Femur (tissue), 1 donor: ENCODE measurements at places on chromosomes 16 and 17.

- peak; percentile 74 for DNase-seq
Measured at GRCh38 chr16:30923554-30924075, at the start of gene FBXL19. Gene FBXL19 (plus strand): TSS chr16:30923572. CDS start chr16:30925755, 2,183 bp downstream.

- peak; percentile 68 for DNase-seq
Measured at GRCh38 chr16:4693956-4694641, 737 bp downstream of the NUDT16L1 start.

DNA sequence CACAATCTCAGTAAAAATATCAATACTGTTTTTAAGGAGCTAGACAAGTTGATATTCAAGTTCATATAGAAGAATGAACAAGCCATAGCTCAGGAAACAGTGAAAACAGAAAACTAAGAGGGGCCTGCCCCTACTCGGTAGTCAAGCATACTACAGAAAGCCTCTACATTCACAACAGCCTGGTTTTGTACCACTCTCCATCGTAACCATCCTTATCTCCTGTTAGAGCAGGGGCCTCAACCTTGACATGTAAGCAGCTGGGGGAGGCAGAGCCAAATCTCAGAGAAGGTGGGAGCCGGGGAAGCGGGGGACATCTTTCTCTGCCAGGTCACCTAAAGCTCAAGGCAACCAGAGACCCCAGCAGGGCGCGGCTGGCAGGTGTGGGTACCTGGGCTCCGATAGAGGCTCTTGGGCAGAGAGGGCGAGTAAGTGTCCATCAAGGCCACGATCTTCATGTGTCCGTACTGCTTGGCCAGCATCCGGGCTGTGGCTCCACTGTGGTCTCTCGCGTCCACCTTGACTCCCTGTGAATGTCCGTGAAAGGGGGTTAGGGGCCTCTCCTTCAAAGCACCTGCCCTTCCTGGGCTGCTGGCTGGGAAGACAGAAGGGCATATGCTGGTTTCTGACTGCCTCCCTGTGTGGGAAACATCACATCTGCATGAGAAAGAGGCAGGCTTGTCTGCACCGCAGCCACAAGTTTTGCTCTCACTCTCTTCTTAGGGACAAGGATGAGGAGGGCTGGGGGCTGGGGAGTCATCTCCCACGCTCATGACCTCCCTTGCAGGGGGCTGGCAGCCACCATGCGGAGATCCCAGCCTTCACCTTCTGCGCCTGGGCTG lies 20.2 kb downstream of the ANKS3 start:
- DNase-seq, result no peak

- DNase-seq, result peak; percentile 82
Measured at GRCh38 chr17:27294689-27295630, 1.0 kb downstream of the WSB1 start.

DNA sequence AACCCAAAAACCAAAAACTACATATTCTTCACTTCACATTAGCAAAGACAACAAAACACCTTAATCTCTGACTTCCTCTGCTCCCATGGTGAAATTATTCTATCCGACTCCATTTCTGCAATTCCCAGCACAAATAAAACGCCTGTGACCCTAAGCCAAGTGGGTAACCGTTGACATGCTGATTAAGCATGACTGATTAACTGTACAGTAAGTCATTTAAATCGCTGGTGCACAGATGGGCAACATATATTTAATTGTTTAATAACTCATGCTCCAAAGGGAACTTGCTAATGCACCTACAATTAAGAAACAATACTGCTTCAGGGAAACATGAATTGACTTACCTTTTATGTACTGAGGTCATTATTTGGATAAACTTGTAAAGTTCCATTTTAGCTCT lies 436.7 kb downstream of the KIF2B start:
- no peak for DNase-seq

GRCh38 chr17:40091691-40092397 lies 8.5 kb downstream of the NR1D1 start:
- DNase-seq, result peak; percentile 38

GRCh38 chr17:64103391-64104364 lies 26.3 kb downstream of the ERN1 start:
- DNase-seq, result no peak

DNA sequence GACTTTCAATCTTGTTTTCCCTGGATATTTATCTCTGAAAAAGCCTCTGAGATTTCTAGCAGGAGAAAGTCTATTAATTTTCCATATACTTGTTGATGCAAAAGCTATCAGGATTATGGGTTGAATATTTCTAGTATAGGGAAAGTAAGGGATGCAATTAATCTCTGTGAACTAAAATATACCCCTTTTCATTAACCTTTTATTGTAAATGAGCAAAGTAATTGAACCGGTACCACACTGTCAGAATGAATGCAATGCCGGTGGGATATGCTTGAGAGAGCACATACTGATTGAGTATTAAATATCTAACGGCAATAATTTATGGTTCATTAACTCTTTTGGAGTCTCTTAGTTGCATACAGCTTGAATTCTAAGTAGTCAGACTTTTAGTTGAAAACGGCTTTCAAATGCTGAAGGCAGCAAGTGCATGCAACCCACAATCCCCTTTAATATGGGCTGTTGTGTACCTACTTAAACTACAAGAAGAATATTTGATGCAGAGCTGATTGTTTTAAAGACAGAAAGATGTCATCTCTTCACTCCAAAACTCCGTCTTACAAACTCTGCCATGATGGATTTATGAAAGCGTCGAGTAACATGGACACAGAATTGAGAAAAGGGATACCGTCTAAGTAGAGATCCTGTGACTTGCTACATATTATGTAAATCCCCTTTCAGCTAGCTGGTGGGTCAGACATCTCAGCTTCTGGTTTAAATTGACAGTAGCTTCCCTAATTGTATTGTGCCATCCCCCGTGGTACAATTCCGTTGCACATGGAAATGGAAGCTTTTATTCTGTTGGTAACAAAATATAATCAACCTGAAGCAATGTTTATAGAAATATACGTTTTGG lies 141.3 kb upstream of the CDH8 start:
- no peak for DNase-seq

DNA sequence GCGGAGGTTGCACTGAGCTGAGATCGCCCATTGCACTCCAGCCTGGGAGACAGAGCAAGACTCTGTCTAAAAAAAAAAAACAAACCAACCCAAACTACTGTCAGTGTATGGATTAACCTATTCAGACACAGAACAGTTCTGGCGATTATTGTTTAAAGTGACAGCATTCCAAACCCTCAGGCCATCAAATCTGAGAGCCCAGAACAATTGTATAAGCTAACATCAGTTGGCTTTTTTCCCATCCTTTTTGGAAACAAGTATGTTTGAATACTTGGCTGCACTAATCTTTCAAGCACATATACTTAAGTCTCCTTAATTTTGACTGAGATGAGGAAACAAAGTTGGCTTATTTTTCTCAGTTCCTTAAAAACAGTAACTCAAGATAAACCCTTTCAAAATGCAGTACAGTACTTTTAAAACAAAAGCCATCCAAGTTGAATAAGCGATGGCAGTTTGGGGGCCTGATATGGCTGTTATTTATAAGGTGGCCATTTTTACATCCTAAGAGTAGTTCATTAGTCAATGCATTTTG lies 1.4 kb downstream of the ZSWIM7 start:
- DNase-seq, result no peak

DNA sequence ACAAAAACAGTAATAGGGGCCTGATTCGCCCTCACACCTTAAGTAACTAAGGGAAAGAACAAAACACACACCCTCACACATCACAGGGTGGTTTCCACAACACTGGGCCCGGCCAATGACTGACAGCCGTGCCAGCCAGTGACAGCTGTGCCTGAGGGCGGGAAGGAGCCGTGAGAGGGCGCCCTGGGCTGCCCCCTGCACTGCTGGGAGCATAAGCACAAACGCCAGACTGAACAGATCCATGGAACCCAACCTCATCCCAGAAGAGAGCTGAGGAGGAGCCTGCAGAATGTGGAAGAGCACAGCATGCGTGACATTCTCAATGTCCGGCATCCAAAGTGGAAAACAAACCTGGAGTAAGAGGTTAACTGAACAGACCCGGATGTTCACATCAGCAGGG lies 16.0 kb downstream of the CSNK1D start:
- DNase-seq, result no peak

DNA sequence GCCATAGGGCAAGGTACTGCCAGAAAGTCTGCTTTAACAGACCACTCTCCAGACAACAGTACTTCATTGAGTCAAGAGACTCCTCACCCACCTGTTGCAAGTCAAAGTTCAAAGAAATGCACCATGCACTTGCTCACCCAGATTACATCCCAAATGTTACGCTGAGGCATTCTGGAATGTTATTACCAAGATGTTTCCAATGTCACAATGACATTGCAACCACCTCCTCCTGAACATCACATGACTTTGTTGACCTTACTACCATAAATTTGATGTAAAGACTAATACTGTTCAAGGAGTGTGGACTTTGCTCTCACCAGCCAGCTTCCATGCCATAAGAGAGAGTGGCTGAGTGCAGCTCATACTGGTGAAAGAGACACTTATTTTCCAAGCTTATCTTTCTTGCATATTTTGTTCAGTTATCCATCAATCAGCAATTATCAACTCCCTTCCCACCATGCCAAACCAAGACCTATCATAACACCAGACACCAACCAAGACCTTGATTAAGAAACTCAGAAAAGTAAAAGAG lies 58.5 kb upstream of the BCAR1 start:
- no peak for DNase-seq

DNA sequence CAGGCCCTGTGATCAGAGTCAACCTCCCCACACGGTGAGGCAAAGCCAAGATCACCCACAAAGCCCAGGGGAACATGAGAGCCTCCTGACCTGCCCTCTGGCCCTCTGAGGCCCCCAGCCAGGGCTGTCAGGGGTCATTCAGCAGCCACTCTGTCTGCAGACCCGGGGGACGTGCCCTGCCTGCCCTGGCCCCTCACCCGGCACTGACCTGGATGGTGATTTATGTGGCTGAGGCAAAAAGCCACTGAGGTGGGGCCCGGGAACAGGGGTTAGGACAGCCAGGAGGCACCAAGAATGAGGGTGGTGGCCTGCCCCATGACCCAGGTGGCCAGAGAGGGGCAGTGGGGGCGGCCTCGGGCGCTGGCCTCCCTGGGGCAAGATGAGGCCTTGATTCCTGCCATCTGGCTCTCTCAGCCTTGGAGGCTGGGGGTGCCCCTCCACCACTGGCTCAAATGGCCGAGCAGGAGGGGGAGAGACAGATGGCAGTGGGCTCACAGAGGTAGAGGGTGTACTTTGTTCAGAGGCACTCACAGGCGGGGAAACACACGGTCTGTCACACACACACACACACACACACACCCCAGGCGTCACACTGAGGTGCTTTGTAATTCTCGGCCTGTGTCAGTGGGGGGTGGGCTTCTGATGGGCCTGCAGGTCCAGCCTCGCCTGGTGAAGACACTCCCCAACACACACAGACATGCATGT lies 174.0 kb upstream of the GSE1 start:
- no peak for DNase-seq

- no peak for DNase-seq
Measured at GRCh38 chr17:64615028-64615677, 47.0 kb downstream of the SMURF2 start.

DNA sequence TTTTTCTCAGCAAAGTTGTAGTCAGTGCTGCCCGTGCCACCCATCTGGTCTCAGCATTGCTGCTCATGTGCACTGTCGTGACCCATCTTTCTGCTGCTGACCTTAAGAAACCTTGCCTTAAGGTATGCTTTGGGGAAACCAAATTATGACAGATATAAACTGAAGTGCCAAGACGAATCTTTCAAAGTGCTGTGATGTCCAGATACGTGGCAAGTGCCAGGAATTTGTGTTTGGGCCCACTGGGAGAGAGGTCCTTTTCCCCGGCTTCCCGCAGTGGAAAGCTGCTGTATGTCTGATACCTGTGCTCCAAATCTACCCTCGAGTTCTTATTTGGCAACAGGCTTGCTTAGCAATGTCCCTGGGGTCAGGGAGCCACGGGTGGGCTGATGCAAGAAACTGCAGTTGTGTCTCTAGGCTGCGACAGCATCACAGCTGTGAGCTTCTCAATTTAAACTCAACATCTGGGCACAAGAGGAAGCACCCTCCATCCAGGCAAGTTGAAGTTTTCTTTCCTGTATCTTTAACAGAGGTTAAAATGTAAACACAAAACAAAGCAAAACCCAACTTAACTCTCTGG lies 30.3 kb upstream of the TOX3 start:
- DNase-seq, result no peak

GRCh38 chr16:72743011-72743761 lies 304.7 kb downstream of the ZFHX3 start:
- no peak for DNase-seq

DNA sequence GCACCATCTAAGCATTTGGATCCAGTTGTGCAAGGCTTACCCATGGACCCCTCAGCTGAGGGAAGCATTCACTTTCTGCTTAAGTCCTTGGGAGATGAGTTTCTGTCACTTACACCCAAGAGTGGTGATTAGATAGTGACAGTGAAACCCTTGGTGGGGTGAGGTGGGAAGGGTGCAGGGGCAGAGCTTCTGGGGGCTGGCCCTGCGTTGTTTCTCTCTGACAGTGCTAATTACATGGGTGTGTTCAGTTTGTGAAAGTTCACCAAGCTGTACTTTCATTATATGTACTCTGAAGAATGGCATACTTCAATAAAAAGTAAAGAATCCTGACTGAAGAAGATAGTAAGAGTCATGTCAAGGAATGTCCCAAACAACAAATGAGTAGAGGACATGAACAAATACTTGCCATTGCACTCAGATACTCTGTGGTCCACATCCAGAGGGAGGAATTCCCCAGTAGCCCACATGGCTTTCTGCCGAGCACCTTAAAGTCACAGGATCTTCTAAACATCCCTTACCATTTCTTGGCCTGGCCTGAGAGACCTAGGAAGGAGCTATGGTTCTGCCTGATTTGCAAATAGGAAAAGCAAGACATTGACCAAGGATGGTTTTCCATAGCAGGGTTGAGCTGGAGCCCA lies 8.4 kb downstream of the CHST6 start:
- DNase-seq, result no peak

DNA sequence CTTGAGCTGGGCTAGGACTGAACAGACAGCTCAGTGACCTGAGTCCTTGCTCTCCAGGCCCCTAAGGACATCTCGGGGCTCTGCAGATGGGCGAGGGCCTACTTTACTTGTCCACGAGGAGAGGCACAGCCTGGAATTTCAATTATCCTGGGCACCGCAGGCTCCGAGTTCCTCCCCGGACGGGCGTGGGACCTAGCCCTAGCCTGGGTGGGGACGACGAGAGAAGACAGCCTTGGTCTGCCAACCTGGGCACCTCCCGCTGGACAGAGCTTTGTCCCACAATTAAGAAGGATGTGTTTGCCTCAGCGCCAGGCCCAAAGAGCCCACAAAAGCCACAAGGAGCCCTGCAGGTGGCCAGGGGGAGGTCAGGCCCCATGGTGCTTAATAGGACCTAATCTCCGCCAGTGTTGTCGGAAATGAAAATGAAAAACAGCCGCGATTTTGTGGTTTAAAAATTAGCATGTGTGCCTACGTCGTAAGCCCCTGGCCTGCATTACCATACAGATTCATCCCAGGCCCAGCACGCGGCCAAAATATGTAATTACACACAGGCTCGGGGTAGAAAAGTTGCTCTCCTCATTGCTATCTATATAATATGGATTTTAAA lies 51.4 kb upstream of the LHX1 start:
- no peak for DNase-seq

GRCh38 chr17:32927724-32928585 lies at the start of gene TMEM98:
Gene TMEM98 (plus strand): TSS chr17:32928153. CDS start chr17:32931529, 3,376 bp downstream.
- peak; percentile 53 for DNase-seq

- peak; percentile 87 for DNase-seq
Measured at GRCh38 chr16:50627419-50627818, 53.7 kb downstream of the SNX20 start.

- no peak for DNase-seq
Measured at GRCh38 chr16:86637744-86638143, 59.4 kb downstream of the FOXL1 start.

- no peak for DNase-seq
Measured at GRCh38 chr17:74568106-74568873, 981 bp upstream of the CD300H start.

GRCh38 chr17:6361733-6362132 lies 73.2 kb downstream of the AIPL1 start:
- DNase-seq, result no peak
